Mesenteric fat pad (tissue), 1 donor: ENCODE measurements at places on chromosomes 4 and X. TPM values are rescaled to one million over a fixed set of nuclear protein-coding genes. Genes with fewer than 3 reads are reported as not detected.

- no peak for DNase-seq
Measured at GRCh38 chrX:97016106-97016505, 132.4 kb downstream of the RPA4 start.

DNA sequence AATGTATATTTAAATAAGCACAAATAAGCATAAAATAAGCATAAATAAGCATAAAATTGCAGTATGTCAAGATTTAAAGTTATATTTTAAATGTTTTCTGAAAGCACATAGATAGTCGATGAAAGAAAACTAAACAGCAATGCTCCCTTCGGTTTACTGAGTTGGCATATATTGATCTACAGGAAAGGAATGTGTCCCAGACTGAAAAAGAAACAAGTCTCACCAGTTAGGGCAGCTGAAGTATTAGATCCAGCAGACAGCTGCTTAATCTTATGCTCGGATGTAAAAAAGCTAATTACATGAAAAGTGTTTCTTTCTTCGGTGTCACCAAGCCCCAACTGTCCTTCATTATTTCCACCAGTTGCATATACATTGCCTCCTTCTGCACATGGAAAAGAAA, 8.7 kb downstream of the RPGR start:
- no peak for DNase-seq

DNA sequence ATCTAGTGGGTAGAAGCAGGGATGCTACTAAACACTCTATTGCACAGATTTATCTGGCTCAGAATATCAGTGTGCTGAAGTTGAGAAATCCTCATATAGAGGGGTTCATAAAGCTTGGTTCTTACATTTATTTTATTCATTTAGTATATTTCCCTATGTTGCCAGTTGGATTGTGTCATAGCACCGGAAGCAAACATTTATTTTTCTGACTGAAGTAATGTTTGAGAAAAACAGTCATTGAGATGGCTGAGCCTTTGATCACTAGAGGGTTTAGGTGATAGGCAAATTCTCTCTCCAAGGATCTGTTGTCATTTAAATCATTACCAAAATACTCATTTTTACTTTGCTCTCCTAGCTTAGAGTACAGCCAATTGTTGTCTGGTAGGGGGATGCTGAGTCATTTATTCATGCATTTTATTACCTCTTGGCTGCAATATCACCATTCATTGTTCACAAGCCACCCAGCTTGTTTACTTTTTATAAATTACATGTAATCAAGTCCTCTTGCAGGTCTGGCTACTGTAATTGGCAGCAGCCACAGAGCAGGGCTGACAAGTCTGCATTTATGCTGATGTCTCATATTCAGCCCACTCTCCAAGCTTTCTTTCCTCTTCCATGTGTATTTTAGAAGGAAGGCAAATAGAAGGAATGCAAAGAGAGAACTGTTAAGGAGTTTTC, 15.2 kb downstream of the GAB1 start:
- no peak for DNase-seq

DNA sequence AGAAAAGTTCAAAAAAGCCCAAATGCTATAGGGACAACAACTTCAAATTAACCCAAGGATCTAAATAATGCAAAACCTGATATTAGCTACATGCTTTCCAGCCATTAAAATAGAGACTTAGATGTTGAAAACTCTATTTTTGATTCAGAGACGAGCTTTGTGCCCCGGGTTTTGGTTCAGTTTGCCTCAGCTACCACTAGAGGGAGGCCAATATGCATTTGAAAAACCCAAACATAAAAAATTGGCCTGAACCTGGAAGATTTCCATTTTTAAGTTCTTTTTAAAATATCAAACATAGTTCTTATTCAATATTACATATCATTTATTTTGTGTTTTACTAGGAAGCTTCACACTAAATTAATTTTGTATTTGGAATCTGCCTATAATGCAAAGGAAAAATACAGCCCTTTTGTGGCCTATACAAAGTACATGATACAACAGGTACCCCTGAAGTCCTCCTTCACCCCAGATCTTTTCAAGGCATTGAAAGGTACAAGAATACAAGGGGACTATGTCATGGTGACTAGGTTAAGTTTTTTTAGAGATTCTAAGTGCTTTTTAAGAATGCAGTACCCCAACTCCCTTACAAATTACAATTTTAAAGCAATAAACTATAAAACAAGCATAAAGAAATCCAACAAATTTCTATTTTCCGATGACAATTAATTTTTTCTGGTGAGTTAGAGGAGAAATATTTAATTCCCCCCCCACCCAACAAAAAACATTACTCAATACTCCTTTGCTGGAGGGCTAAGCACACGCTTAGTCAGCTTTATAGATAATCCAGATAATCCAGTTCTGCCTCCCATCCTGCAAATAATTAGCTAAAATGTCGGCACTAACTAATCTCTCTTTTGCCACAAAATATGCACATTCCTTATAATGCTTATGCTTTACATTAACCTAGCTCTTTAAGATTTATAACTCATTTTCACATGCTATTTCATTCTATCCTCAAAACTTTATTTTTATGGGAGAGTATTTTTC, 97.7 kb upstream of the PTPN13 start:
- no peak for DNase-seq

- no peak for DNase-seq
Measured at GRCh38 chr4:176534566-176534965, 214.8 kb downstream of the SPCS3 start.

GRCh38 chr4:183729069-183729406, 69.9 kb downstream of the TRAPPC11 start:
- no peak for DNase-seq

The OPRPN gene
- not detected for total RNA-seq

DNA sequence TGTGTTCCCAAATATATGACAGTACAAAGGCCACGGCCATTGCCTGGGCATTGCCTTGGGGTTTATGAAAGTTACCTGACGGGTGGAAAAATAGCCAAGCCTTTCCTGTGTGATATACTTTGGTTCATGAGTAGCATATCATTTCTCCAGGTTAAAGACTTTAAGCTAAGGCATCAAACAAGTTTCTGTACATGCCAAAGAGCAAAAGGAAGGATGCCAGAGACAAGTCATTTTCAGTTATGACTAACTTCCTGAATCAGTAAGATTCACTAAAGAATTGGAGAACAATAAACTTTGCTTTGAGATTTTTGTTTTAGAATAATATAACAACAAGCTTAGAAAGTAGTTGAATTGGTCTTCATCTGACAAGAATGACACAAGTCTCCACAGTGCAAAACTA, 9.7 kb upstream of the GUF1 start:
- no peak for DNase-seq

The TMPRSS11B gene
- not detected for total RNA-seq

GRCh38 chr4:180310616-180311015, 1932.6 kb upstream of the TENM3 start:
- DNase-seq = no peak

GRCh38 chr4:101910786-101911373, 120.3 kb downstream of the BANK1 start:
- DNase-seq = no peak

The PDGFRA gene
- 181 TPM for total RNA-seq

- DNase-seq = no peak
Measured at GRCh38 chr4:184548648-184549341, 74.4 kb upstream of the IRF2 start.

The ASMT gene
- not detected for total RNA-seq

DNA sequence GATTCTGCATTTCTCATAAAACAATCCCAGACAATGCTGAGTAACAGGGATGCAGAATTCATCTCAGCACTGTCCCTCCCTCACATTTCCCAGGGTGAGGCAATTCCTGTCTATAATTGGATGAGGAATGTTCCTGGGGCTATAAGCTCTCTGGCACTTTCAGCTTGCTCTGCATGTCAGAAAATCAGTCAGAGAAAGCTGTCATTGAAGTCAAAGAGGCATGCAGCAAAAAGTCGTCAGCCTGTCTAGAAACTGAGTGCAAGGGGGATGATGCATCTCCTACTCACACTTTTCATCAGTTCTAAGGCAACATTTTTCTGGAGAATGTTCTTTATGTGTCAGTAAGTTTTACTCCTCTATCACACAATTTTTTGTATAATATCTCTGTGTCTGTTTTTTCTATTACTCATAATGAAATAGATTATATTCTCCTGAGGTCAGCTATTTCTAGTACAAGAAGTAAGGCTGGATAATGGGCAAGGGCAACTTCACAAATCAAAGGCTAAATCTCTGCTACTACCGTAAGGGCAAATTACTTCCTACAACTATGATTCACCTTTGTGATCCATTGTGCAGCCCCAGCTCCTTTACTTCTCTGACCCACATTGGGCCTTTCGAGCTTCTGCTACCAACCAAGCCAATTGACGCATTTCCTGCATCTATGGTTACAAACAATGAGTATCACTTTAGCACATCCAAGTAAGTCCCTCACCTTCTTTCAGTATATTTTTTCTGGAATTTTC, 56.0 kb downstream of the TASL start:
- DNase-seq = no peak
